ENCODE measurements at places on chromosomes 7 and 10.

DNA sequence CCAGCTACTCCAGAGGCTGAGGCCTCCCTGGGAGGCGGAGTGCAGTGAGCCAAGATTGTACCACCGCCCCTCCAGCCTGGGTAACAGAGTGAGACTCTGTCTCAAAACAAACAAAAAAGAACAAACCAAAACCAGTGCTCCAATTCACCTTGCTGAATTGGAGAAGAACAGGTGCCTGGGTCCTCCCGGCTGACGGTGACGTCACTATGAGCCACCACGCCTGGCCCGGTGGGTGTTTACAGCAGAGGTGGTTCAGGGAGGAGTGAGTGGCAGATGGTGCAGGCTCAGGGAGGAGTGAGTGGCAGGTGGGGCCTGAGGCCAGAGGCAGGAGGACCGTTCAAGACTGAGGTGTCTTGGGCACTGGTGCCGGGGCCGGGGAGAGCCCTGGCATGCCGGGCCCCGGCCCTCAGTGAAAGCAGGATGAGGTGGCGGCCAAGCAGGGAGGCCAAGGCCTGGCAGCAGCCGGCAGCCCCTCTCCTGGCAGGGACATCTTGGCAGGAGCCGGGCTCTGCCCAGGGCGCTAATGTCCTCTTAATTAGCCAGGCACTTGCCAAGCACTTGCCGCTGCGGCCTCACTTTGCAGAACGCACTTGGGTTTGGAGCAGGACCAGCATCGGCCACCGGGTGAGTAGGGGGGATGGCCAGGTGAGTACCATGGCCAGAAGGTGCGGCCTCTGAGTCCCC lies 162.8 kb upstream of the TNRC18 start:
- DNase-seq: no peak

- DNase-seq: no peak
Measured at GRCh38 chr10:74051736-74052342, 53.9 kb downstream of the VCL start.

GRCh38 chr7:138500892-138501291 lies 40.8 kb downstream of the TRIM24 start:
- DNase-seq: no peak

GRCh38 chr7:153021542-153021941 lies 262.0 kb downstream of the ACTR3B start:
- DNase-seq: no peak

- no peak for DNase-seq
Measured at GRCh38 chr10:70513848-70514309, 35.3 kb downstream of the PALD1 start.
